ENCODE measurements at places on chromosomes 16 and 17. TPM values are rescaled to one million over a fixed set of nuclear protein-coding genes. Genes with fewer than 3 reads are reported as not detected.
A peak's percentile ranks its signal among the peaks of the same experiment; 100 is the strongest.

- H3K27ac ChIP-seq = no peak overlapping the region
- no peaks in the 10 kb centered on the region for H3K4me1 ChIP-seq
- no peak overlapping the region for H3K4me3 ChIP-seq
These were observed 252.2 kb upstream of the DYNLRB2 start for GRCh38 chr16:80288616-80289015.

- H3K27ac ChIP-seq = peak overlapping the region; percentile 51
- no peak for DNase-seq
- H3K4me3 ChIP-seq = peak overlapping the region; percentile 11
- H3K27me3 ChIP-seq = no peaks in the 10 kb centered on the region
These were observed 16.7 kb upstream of the BAIAP2 start for GRCh38 chr17:81018044-81018802.

DNA sequence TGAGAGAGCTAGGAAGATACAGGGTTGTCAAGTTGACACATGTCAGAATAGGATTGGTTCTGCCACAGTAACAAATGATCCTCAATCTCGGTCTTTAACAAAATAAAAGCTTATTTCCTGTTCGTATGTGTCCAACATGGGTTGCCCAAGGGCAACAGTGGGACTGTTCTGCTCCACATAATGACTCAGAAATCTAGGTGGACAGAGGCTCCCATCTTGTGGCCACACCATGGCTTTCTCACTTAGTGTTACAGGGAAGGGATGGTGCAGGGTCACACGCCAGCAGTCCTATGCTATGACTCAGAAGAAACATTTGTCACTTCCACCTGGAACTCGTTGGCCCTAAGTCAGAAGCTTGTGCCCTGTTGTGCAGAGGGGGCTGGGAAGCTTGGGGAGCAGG lies 364.9 kb downstream of the SNX29 start:
- no peak overlapping the region for H3K27ac ChIP-seq
- no peaks in the 10 kb centered on the region for H3K27me3 ChIP-seq
- no peaks in the 10 kb centered on the region for H3K36me3 ChIP-seq
- no peak for DNase-seq
- no peak overlapping the region for H3K4me3 ChIP-seq

- no peaks in the 10 kb centered on the region for H3K36me3 ChIP-seq
- no peak overlapping the region for H3K4me3 ChIP-seq
- no peaks in the 10 kb centered on the region for H3K27me3 ChIP-seq
- no peak for DNase-seq
- peaks cover 3% of the 10 kb centered on the region for H3K4me1 ChIP-seq
- H3K27ac ChIP-seq = no peak overlapping the region
These were observed 147.1 kb downstream of the PRKCA start for GRCh38 chr17:66449418-66449977.

DNA sequence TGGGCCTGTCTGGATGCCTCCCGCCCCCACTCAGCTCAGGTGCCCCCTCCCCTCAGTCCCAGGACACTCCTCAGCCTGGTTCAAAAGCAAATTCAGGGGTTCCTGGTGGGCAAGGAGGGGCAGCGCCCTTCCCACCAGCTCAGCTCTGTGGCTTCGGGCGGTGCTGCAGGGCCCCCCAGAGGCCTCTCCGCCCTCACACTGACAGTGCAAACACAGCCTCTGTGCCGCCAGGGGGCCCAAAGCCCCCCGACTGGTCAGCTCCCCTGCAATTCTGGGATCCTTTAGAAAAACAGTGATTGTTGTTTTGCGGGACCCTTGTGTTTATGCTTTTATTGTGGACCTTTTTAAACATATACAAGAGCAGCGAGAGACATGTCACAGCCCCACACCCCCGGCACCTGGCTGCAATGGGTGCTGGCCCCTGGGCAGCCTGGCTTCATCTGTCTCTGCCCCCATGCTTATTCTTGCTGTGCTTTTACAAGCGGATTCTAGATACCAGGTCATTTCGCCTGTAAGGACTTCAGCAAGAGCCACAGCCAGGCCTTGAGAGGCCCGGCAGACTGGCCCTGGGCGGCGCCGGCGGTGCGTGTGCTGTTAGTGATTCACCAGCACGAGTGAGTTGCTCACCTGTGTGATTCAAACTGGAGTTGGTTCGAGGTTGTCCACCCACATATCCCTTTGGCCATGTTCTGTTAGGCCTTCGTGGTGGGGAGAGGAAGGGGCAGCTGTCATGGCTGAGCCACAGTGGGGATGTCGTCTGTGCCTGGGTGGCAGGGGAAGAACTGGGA lies 21.2 kb downstream of the ZNF469 start:
- no peak overlapping the region for H3K27ac ChIP-seq
- peaks cover 5% of the 10 kb centered on the region for H3K4me1 ChIP-seq
- H3K27me3 ChIP-seq = no peaks in the 10 kb centered on the region
- H3K4me3 ChIP-seq = no peak overlapping the region
- H3K36me3 ChIP-seq = no peaks in the 10 kb centered on the region

DNA sequence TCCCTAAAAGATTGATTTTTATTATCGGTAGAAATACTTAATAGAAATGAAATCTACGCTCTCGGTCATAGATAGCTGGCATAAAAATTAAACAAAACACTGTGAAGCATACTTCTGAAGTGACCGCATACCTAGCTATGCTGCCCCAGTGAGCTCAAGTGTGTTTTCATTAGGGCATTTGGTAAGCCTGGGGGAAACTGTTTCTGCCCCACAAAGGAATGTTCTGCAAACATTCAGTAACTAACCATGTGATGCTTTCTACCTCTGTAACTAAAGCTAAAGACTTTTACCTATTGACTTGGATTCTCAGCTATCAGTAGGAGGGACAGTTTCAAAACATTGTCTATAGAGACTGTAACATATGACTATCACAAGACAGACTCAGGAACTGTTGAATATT lies 93.5 kb upstream of the HSBP1 start:
- no peak overlapping the region for H3K4me3 ChIP-seq
- H3K36me3 ChIP-seq = no peaks in the 10 kb centered on the region
- no peak for DNase-seq
- H3K4me1 ChIP-seq = no peaks in the 10 kb centered on the region
- no peak overlapping the region for H3K27ac ChIP-seq

DNA sequence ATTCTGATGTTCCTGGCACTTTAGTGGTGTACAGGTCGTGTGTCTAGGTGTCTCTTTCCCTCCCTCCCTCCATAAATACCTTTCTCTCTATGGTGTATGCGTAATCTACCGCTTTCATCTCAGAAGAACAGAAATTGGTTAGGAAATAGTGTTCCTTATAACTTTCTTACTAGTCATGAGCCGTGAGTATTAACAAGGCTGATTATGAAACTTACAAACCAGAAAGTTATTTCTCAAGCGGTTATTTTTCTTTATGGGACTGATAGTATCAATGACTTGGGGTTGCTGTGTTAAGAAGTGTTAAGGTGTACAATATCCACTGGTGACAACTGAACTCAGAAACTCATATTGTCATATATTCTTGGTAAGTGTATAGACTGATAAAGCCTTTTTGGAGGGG lies 13.2 kb upstream of the MYH11 start:
- no peak overlapping the region for H3K27ac ChIP-seq
- no peaks in the 10 kb centered on the region for H3K27me3 ChIP-seq
- H3K36me3 ChIP-seq = no peaks in the 10 kb centered on the region
- H3K4me1 ChIP-seq = no peaks in the 10 kb centered on the region
- H3K4me3 ChIP-seq = no peak overlapping the region

GRCh38 chr16:31242206-31242605 lies 17.6 kb upstream of the ITGAM start:
- H3K36me3 ChIP-seq = no peaks in the 10 kb centered on the region
- H3K4me3 ChIP-seq = no peak overlapping the region
- no peaks in the 10 kb centered on the region for H3K4me1 ChIP-seq
- H3K27me3 ChIP-seq = no peaks in the 10 kb centered on the region

GRCh38 chr16:10923650-10924214 lies 18.5 kb downstream of the DEXI start:
- no peaks in the 10 kb centered on the region for H3K36me3 ChIP-seq
- DNase-seq = peak; percentile 68
- H3K27me3 ChIP-seq = no peaks in the 10 kb centered on the region

- DNase-seq = no peak
- no peaks in the 10 kb centered on the region for H3K36me3 ChIP-seq
- no peak overlapping the region for H3K4me3 ChIP-seq
- no peak overlapping the region for H3K27ac ChIP-seq
These were observed 66.0 kb downstream of the CDK12 start for GRCh38 chr17:39527220-39527813.

GRCh38 chr17:32998111-32998886 lies 6.7 kb downstream of the SPACA3 start:
- H3K4me1 ChIP-seq = peaks cover 4% of the 10 kb centered on the region
- no peak overlapping the region for H3K4me3 ChIP-seq
- no peaks in the 10 kb centered on the region for H3K36me3 ChIP-seq
- no peaks in the 10 kb centered on the region for H3K27me3 ChIP-seq
- DNase-seq = peak; percentile 89
- no peak overlapping the region for H3K27ac ChIP-seq

- DNase-seq = no peak
- H3K4me3 ChIP-seq = no peak overlapping the region
- no peak overlapping the region for H3K27ac ChIP-seq
- no peaks in the 10 kb centered on the region for H3K36me3 ChIP-seq
- no peaks in the 10 kb centered on the region for H3K4me1 ChIP-seq
- no peaks in the 10 kb centered on the region for H3K27me3 ChIP-seq
These were observed 101.3 kb upstream of the C17orf78 start for GRCh38 chr17:37274461-37274860.

DNA sequence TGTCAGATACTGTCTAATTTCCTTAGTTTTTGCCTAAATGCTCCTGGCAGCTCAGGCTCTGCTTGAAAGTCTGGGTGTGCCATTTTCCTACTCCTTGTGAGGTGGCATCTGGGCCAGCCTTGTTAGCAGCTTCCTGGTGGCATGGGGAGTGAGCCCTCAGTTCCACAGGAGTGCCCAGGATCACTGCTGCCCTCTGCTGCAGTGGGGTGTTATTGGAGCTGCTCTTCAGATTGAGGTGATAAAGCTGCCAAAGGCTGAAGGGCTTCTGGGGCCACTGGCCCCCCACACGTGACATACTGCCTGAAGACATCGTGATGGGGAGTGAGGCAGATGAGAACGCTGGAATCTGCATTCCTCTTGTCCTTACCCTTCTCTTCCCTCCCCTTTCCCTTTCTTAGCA lies 27.4 kb downstream of the CEP95 start:
- H3K4me3 ChIP-seq = no peak overlapping the region
- H3K4me1 ChIP-seq = no peaks in the 10 kb centered on the region
- no peak for DNase-seq

- DNase-seq = no peak
- H3K36me3 ChIP-seq = no peaks in the 10 kb centered on the region
- H3K27ac ChIP-seq = no peak overlapping the region
- H3K4me3 ChIP-seq = no peak overlapping the region
These were observed 147.8 kb upstream of the RPL38 start for GRCh38 chr17:74055508-74056160.

The ZNF594 gene
- total RNA-seq = 35.6 TPM

The KLHL10 gene
- 0.15 TPM for total RNA-seq

The TBC1D3K gene
- total RNA-seq = not detected

The METTL23 gene
- 36.4 TPM for total RNA-seq

The PPM1E gene
- total RNA-seq = 0.63 TPM

The RHBDF1 gene
- 63.1 TPM for total RNA-seq

The NPIPB2 gene
- total RNA-seq = 8.7 TPM

The GAS2L2 gene
- 0.37 TPM for total RNA-seq

The PIEZO1 gene
- 93.5 TPM for total RNA-seq

The ARHGAP44 gene
- 6.8 TPM for total RNA-seq

All from ovary (tissue), 10 donors.